COR-L47 (cell line): ENCODE measurements at places on chromosomes 5 and 9.

DNA sequence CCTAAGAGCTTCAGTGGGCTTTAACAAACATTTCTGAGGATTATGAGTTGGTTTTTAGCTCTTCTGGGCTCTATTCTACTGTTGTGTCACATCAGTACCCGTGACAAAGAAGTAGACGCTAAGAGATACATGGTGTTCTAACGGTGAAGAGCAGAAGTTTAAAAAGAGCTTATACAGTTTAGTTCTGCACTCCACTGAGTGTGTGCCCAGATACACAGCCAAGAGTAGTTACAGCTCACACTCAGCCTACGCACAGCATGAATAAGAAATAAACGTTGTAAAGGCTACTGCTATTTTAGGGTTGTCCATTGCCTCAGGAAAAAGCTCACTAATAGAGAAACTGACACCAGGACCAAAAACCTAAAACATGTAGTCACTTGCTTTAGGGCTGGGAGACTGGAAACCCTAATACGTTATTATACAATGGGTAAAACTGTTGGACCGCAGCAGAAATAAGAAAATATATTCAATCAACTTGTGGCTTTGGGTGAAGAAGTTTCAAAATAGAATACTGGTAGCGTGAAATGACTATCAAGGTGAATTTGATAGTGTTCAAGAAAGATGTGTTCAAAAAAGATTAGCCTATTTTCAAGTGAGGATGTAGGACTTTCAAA lies 34.7 kb downstream of the PSIP1 start:
- DNase-seq: no peak

DNA sequence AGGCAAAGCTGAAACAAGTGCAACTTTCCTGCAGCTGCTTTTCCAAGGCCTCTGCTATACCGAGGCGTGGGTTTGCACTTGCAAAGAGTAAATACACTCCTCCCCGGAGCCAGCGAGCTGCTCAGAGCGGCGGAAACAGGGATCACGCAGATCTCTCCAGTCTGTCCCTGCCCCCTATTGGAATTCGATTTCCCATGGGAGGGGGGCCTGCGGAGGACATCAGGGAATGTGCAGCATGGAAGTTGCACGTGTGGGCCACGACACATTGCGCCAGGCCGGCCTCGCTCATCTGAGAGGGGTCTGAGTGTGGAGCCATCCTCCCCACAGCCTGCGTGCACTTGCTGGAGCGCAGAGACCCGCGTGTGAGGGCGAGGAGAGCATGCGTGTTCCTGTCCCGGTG lies 104.3 kb upstream of the PHYKPL start:
- no peak for DNase-seq

GRCh38 chr5:133702791-133703770 lies 90.7 kb upstream of the FSTL4 start:
- no peak for DNase-seq

GRCh38 chr5:154653764-154654485 lies 101.3 kb upstream of the LARP1 start:
- no peak for DNase-seq

GRCh38 chr5:36175043-36175442 lies 23.1 kb downstream of the SKP2 start:
- DNase-seq: no peak

- DNase-seq: no peak
Measured at GRCh38 chr5:126811515-126812198, 34.7 kb downstream of the LMNB1 start.

DNA sequence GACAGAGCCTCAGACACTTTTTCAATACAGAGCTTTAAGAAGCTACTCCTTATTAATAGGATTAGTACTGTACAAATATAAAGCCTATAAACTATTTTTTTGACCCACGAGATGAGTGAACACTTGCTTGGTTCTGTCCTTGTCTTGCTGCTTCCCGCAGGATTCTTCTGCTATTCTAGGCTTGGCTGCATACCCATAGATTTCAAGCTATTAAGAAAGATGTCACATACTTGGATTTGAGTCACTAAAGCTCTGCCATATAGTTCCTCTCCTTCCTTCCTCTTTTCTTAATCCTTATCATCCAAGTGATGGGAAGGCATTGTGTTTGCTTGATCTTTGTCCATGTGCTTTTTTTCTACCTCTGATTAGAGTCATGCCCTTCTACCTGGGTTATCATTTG lies 361.2 kb upstream of the TRPC7 start:
- DNase-seq: no peak

DNA sequence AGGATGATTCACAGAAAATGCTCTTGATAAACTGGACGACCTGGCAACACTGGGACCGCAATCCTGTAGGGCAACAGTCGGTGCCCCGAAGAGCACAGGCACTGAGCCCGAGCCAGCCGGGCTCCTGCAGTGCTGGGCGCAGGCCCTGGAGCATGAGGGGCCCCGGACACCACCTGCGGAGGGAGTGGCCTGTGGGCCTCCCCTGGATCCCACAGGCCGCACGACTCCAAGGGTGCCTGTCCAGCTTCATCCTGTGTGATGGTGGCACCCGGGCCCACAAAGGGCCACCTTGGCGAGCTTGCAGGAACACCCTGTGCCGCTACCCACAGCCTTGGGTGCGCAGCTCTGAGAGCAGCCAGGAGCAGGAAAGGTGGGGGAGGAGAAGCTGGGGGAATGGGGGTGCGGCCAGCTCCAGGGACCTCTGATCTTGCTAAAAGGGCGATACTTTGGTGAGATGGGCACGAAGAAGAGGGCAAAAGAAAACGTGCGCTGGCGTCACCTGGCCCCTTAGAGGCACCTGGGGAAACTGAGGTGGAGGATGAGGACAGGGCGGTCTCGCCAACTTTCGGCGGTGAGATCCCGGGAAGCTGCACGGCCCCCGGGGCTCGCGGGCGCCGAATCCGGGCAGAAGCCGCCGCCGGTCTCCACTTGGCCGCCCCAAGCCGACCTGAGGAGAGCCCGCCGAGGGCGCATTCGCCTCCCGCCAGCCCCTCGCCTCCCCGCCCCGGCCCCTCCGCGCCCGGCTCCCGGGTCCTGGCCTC lies 722 bp downstream of the TBC1D9B start:
- DNase-seq: no peak

GRCh38 chr9:84322828-84323227 lies 17.7 kb downstream of the SLC28A3 start:
- DNase-seq: no peak

DNA sequence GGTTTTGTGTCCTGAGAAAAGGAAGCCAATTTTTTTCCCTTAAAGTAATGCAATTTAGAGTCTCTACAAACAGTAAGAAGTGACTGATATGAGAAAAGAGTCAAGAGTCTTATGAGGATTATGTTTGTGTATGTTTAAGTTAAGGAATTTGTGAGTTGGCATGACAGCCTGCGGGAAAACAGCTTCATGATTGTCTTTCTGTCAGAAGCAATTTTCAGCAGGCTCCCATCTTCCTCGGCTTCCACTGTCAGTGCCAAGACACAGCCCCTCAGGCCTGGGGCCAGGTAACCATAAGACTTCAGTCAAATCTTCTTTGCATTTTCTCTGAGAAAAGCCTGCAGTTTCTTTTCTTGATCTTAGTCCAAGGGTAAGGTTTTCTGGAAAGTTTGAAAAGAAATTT lies 17.0 kb upstream of the SELENOP start:
- DNase-seq: no peak

DNA sequence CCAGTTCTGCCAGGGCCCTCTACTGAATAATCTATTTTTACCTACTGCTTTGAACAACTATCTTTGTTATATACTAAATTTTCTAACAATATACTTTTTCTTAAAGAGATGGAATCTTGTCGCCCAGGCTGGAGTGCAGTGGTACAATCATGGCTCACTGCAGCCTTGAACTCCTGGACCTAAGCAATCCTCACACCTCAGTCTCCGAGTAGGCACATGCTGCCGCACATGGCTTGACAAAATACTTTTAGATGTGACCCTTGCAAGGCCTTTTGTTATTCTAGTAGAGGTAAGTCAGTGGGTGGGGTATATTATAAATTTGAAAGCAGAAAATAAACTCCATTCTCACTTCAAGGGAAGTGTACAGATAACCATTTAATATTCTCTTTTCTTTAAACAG lies 7.9 kb downstream of the GOLM1 start:
- no peak for DNase-seq

GRCh38 chr5:55604611-55605067 lies 69.9 kb upstream of the PLPP1 start:
- DNase-seq: no peak

- no peak for DNase-seq
Measured at GRCh38 chr5:41109186-41109585, 38.0 kb upstream of the MROH2B start.
